Kidney capillary endothelial cell (primary cell): ENCODE measurements at places on chromosomes 1 and 21.
A peak's percentile ranks its signal among the peaks of the same experiment; 100 is the strongest.

DNA sequence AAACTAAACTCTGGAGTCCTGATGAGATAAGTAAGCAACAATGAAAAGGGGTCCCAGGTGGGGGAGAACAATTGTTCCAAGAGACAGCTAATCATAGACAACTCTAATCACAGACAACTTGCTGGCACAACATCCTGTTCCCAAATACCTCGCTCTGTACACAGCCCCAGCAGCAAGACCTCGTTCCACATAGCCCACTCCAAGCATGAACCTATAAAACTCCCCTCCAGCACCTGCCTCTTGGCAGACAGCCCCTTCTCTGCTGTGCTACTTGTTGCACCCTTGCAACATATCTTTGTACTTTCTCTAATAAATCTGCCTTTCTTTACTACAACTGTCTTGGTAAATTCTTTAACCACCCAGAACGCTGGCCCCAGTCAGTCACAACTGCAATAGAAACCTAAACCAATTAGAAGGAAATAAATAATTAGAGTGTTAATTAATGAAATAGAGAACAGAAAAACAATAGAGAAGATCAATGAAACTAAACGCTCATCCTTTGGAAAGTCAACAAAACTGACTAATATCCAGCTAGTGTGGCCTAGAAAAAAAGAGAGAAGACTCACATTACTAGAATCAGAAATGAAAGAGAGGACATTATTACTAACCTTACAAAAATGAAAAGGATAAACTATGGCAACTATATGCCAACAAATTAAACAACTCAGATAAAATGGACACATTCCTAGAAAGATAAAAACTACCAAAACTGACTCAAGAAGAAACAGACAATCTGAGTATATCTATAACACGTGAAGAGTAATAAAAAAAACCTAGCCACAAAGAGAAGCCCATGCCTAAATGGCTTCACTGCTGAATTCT, 36.1 kb downstream of the LRRC40 start:
- no peak for DNase-seq

GRCh38 chr1:218705911-218706893, 361.1 kb downstream of the TGFB2 start:
- no peak for DNase-seq

GRCh38 chr1:163085041-163085903, 16.1 kb downstream of the RGS4 start:
- DNase-seq: no peak

GRCh38 chr1:23177438-23178380, 9.1 kb upstream of the LUZP1 start:
- peak; percentile 85 for DNase-seq

DNA sequence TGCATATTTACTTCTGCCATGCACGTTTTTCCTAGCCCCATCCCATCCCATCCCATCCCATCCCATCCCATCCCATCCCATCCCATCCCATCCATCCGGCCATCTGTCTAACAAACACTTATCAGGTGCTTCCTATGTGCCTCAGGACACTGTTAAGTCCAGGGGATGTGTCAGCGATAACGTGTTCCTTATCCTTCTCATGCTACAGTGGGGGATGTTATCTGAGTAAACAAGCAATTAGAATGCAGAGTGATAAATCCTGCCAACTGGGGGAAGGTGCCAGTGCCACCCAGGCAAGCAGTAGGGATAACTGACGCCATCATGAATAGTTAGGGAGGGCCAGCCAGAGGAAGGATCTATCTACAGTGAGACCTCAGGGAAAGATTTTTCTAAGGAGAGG, 304.2 kb downstream of the CAMTA1 start:
- DNase-seq: no peak

- no peak for DNase-seq
These were observed 1.2 kb downstream of the EPHB2 start for GRCh38 chr1:22711591-22712501.

GRCh38 chr1:24805534-24806301, 60.5 kb downstream of the CLIC4 start:
- peak; percentile 83 for DNase-seq

GRCh38 chr1:183300395-183300794, 114.3 kb downstream of the LAMC2 start:
- DNase-seq: no peak

GRCh38 chr1:245721488-245721887, 566.7 kb downstream of the KIF26B start:
- no peak for DNase-seq

- DNase-seq: no peak
These were observed 275.5 kb upstream of the RUNX1 start for GRCh38 chr21:35324372-35325220.

GRCh38 chr1:36455386-36455785, 5.1 kb upstream of the OSCP1 start:
- no peak for DNase-seq

DNA sequence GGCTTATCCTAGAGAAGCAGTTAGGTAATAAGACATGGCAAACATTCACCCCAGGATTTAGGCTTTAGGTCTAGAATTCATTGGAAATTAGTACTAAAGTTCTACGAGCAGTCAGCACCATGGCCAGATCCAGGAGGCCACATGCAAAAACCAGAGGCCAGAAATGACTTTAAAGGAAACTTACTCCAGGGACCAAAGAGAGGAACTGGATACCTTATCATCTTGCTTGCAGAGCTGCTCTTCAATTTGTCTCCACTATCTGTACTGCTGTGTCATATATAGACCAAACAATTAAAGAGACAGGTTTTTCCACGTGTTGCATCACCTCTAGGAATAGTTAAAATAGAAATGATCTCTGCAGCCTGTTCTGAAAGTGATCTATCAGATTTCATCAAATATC, 127.8 kb downstream of the LMX1A start:
- no peak for DNase-seq

DNA sequence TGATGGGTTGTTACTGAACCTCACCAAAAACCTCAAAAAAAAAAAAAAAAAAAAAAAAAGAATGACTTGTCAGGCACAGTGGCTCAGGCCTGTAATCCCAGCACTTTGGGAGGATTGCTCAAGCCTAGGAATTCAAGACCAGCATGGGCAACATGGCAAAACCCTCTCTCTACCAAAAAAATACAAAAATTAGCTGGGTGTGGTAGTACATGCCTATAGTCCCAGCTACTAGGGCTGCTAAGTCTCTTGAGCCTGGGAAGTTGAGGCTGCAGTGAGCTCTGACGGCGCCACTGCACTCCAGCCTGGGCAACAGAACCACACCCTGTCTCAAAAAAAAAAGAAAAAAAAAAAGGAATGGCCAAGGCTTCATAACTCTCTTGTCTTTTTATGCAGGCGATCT, 11.1 kb downstream of the CHAF1B start:
- DNase-seq: no peak

DNA sequence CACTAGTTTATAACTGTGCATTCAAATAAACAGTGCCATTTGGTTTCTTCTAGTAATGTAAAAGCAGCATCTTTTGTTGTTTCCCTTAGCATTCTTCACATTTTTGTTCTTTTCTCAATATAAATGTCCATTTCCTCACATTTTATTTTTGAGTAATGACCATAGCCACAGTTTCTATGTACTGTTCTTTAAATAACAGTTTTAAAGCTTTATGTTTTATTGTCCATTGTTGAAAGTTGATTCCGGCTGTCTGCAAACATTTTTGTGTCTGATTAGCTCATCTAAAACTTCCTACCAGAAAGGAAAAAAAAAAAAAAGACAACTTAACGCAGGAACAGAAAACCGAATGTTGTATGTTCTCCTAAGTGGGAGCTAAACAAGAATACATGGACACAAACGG, 139.7 kb downstream of the MAGI3 start:
- peak; percentile 36 for DNase-seq

- no peak for DNase-seq
These were observed 2.7 kb upstream of the ZNF692 start for GRCh38 chr1:248861616-248862015.

DNA sequence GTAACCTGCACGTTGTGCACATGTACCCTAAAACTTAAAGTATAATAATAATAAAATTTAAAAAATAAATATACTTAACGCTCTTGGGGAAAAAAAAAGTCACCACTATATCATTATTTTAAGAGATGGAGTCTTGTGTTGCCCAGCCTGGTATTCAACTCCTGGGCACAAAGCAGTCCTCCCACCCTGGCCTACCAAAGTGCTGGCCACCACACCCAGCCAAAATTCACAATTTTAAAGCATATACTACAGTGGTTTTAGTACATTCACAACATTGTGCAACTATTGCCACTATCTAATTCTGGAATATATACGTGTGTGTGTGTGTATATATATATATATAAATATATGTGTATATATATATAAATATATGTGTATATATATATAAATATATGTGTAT, 5.9 kb downstream of the HMGN2 start:
- DNase-seq: no peak

DNA sequence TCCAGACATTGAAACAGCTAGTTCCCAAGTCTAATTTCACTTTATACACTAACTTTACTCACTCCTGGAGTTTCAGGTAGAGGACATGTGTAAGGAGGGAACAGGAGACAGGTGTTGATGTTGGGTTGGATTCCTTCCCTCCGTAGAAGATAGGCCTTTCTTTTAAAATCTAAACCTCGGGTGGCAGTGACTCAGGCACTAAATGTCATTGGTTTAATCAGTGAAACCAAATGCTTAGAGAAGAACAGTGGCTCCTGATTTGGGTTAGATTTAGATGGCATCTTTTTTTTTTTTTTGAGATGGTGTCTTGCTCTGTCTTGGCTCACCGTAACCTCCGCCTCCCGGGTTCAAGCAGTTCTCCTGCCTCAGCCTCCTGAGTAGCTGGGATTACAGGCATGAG, 7.2 kb downstream of the CAP1 start:
- no peak for DNase-seq

DNA sequence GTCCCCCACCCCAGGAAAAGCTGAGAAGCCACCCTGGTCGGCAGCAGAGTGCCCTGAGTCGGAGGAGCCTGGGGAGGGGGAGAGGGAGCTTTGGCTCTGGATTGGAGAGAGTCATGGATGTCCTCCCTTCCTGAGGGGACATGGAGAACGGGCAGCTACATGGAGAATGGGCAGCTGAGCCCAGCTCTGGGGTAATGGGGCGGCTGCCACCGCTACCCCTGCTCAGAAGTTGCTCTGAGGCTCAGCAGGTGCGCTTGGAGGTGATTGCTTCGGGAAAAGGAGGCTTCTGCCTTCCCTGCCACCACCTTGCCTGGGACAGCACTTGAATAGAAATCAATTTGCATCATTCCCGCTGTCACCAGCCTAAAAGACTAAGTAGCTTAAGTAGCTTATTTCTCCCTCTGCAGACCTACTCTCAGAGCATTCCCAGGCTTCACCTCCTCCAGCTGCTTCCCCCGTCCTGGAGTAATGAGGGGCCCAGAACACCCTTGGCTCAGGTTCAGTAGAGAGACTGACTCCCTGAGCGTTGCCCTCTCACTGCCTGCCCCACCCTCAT, 8.3 kb downstream of the DISP3 start:
- no peak for DNase-seq

DNA sequence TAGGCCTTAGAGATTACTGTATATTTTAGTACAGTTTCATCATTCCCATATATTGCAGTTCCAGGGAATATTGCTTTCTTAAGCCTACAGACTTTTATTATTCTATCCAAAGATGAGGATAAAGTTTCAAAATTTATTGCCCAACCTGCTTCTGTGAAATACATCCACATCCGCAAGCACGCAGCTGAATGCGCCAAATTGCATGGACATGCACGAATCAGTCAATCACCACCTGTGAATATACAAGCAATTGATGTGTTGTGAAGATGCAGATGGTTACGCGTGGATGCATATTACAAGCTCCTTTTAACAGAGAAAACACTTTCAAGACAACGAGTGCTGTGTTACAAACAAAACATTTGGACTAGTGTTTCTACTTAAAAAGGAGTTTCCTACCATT, 577.8 kb upstream of the PLXNA2 start:
- no peak for DNase-seq

GRCh38 chr1:165562571-165562970, 18.8 kb downstream of the LRRC52 start:
- DNase-seq: peak; percentile 13

DNA sequence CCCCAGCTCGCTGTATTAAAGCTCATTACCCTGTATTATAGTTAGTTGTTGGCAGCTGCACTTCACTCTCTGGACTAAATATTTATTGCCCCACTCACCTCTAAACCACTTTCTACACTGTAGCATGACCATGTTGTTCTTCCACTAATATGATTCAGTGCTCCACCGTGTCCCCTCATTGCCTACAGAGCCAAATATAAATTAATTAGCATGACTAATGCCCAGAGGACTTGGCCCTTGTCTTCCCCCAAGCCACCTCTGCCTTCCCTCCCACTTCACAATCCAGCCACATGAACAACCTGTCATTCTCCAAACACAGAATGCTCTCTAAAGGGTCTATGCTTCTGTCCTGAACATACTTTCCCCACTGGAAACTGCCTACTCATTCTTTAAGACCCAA, 276.5 kb downstream of the PLPP3 start:
- no peak for DNase-seq

GRCh38 chr1:87072411-87072810, 158.0 kb downstream of the HS2ST1 start:
- no peak for DNase-seq

- no peak for DNase-seq
These were observed 281.3 kb upstream of the C1orf105 start for GRCh38 chr1:172139196-172139595.

DNA sequence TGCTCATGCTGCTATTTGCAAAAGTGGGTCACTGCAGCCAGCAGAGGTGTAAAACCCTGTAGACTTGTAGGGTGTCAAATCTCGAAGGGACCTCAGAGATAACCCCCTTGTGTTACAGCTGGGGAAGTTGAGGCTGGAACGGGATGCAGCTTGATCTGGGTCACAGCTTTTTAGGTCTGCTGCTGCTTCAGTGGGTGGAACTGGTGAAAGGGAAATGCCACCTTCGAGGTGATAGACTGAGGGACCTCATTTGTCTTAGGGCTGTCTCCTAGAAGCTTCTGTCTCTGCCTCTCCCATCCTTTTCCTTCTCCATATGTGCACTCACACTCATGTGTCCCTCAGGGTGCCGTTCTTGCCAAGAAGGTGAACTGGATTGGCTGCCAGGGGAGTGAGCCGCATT, 35.4 kb downstream of the QSOX1 start:
- DNase-seq: no peak

GRCh38 chr1:155044812-155045657, 6.1 kb upstream of the ADAM15 start:
- peak; percentile 84 for DNase-seq
